ENCODE measurements at places on chromosomes 13 and 19. TPM values are rescaled to one million over a fixed set of nuclear protein-coding genes. Genes with fewer than 3 reads are reported as not detected.

ACTMAP gene
- total RNA-seq = 0.31 TPM

GRCh38 chr13:51323824-51324511, 15.5 kb upstream of the SERPINE3 start:
- no peak for DNase-seq

GRCh38 chr13:41327994-41328790, 17.1 kb downstream of the NAA16 start:
- DNase-seq = no peak

GRCh38 chr13:102316732-102317131, 85.1 kb downstream of the FGF14 start:
- no peak for DNase-seq

GRCh38 chr13:30802501-30802900, 67.2 kb downstream of the ALOX5AP start:
- no peak for DNase-seq

DNA sequence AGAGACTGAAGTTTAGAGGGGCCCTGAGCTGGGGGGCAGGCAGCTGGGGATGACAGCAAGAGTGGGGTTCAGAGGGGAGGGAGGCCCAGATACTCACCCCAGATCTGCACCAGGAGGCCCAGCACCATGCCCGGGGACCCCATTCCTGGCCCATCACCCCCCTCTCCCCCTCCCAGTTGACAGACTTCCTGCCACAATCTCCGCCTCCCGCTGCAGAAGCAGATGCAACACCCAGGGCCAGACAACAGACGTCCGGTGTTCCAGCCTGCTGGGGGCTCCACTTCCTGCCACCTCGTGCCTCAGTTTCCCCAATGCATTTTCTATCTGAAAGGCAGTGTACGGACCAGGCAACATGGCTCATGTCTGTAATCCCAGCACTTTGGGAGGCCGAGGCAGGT, at the start of gene TMIGD2:
TSS of gene TMIGD2 (minus strand) at position 147 of the 398 bp plus-strand sequence. CDS start at position 143, 4 bp downstream.
- DNase-seq = no peak

BEST2 gene
- 0.16 TPM for total RNA-seq

DNA sequence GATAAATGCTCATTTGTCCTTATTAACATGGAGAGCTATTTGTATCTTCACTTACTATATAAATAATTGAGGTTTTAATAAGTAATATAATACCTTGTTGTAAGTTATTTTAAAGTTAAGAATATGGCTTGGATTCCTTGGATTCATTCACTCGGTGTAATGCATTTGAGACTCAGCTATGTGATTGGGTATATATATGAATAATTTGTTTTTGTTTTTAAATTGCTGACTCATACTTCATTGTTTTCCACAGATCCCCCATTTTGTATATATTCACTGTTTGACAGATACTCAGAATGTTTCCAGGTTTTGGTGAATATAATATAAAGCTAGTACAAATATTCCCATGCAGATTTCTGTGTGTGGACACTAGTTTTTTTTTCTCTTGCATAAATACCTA, 6.8 kb upstream of the CEACAM18 start:
- no peak for DNase-seq

DNA sequence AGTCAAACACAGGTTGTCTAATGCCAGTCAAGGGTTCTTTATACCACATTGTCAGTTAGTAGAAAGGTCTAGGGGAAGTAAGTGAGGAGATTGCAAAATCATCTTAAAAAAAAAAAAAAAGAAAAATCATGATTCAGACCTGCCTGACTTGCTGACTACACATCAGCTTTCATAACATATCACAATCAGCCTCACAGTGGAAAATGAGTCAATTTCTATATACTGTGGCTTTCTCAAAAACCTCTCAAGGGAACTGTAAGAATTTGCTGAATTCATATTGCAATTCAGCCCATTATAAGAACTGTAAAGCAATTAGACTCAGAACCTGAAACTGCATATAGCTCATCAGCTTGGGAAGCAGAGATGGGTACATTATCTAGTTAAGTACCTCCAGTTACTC, 75.3 kb upstream of the GPC6 start:
- no peak for DNase-seq

DNA sequence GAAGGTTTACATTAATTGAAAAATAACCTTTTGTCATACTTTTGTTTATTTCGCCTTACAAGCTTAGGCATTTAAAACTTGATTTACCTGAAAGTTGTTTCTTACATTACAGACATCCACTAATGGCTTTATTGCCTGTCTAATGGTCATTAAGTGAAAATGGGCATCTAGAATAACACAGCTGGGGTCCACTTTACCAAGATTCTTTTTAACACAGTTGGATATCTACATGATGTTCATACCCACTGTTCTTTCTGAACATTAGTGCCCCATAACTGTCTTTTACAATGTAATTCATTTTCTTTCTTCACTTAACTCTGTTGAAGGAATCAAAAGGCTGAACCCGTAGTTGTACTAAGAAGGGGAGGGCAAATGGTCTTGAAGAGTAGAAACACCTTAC, 19.8 kb upstream of the KLHL1 start:
- DNase-seq = no peak

DNA sequence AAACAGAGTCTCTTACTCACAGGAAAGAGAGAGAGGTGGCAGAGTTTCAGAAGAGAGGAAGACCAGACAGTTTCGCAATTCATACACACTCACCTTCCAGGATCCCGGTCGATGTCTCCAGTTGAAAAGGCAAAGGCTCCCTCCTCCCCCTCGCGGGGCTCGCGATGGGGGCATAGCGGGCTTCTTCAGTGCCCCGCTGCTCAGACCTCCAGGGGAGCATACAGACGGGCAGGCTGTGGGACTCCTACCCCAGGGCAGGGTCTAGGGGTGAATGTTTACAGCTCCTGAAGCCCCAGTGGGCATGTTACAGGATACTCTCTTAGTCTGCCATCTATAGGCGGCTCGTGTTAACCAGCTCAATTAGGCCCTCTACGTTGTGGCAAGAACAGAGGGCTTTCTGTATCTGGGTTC, 139.2 kb downstream of the SLITRK5 start:
- no peak for DNase-seq

DNA sequence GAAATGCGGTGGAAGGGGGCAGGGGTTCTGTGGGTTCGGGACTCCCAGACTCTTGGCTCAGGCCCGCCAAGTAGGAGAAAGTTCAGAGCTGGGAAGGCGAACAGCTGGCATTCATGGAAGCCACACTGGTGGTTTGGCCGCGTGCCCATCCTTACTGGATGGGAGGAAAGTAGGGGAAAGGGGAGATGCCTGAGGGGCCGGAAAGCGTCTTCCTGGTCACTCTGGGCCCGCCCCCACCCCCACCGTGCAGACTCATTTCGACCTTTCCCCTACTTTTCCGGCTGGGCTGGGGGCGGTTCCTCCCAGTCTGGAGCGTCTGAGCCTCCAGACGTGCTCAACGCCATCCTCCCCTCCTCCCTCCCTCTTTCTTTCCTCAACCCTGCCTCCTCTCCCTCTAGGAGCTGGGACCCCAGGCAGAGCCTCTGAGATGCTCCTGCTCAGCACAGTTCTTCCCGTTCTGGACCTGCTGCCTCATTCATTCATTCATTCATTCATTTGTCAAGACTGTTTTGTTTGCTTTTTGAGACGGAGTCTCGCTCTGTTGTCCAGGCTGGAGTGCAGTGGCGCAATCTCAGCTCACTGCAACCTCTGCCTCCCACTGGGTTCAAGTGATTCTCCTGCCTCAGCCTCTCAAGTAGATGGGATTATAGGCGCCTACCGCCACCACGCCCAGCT, 3.5 kb downstream of the ANGPTL4 start:
- peak; percentile 36 for DNase-seq

DNA sequence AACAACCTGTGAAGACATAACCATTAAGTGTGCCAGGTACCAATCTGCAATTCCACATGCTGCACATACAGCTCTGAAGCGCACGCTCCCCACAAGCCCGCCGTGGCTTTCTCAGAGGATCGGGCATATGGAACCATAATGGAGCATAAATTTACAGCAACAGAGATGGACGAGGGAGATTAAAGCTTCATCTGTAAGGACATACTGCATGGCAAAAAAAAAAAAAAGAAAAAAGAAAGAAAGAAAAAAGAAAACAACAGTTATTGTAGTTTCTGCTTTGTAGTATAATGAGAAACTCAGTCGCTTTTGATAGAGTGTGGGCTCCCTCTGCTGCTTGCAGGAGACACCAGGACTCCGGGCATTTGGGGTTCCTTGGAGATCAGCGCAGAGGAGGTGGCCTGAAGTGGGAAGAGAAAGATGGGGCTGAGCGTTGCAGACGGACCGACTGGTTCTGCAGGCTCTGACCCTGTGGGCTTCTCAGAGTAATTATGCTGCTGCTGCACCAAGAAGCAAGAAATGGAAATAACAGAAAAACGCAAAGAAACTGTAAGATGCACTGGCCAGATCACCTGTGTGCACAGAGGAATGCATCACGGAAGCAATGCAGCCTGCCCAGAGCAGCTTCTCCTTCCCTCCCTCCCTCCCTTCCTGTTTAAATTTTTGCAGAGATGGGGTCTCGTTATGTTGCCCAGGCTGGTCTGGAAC, 10.8 kb upstream of the PDCD5 start:
- peak; percentile 9 for DNase-seq

GRCh38 chr13:23692816-23693215, 122.6 kb downstream of the TNFRSF19 start:
- DNase-seq = no peak

C5AR1 gene
- total RNA-seq = 0.16 TPM

GRCh38 chr19:29583196-29583999, 22.7 kb upstream of the POP4 start:
- no peak for DNase-seq
